GOT3 (cell line): ENCODE measurements at places on chromosomes 2 and 18.

GRCh38 chr2:103959174-103960128 lies 894.5 kb upstream of the POU3F3 start:
- no peak for DNase-seq

DNA sequence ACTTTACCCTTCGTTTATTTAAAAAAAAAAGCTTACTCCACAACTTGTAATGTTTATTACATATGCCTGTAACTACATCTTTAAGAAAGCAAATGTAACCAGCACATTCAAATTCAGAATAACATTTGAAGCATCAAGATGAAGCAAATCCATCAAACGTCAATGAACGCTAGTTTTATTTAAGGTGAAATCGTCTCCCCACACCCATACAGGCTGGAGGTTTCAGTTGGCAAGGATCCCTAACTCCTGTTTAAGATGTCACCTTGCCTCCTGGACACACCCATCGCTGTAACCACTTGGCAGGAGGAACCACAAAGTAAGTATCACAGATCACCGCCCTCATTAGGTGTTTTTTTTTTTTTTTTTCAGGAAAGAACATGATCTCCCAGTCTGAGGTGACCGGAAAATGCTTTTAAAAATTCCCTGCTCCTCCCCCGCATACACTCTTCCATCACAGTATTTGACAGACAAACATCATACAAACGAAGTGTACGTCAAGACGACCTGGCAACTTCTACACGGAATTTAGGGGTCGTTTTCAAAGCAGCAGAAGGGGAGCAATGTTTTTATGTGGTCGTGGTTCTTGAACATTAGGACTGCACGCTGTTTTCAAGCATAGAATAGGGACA lies 19.7 kb upstream of the STPG4 start:
- DNase-seq = no peak

DNA sequence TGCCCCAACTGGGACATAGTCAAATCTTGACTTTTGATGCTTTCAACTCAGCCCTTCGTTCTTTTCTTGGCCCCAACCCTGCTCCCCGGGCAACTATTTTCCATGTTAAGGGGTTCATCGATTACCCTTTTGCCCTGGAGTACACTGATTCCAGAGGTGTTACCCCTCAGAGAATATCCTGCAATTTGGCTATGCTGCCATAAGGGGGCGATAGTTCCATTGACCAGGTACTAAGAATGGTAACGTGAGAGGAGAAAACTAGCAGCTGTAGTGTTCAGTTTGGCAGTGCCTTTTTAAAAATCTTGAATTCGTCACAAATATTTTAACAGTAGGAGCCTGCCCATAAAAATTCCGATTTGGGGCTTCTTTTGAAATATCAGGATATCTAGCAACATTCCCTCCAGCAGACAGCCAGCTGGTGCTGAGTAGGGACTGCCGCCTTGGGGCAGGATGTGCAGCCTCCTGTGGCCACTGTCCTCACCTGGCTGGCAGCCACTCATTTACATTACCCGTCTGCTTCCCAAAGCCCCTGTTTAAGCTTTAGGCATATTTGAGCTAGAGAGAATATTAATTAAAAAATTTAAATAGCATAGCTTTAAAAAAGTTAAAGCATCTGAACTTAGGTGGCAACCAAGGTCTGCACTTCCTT lies 146.3 kb upstream of the SKOR2 start:
- DNase-seq = no peak

GRCh38 chr2:181112916-181113315 lies 132.5 kb downstream of the UBE2E3 start:
- DNase-seq = no peak

DNA sequence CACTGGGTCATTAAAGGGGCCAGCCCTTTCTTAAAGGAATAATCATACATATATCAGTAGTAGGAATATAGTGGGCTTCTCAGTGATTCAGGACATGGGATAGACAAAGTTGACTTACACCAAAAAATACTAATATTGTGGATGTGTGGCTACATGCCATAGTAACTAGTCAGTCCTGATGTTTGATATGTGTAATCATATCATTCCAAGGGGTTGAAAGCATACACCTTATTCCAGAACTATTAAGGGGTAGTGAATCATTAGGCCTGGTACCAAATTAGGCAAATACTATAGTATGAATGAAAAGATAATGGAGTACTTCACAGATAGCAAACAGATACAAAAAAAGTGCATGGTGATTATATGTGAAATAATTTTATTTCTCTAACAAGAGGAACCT lies 814.9 kb upstream of the NRXN1 start:
- DNase-seq = no peak

GRCh38 chr2:241788135-241788534 lies 11.5 kb downstream of the GAL3ST2 start:
- DNase-seq = no peak

GRCh38 chr2:73070643-73071359 lies 711 bp downstream of the SFXN5 start:
- DNase-seq = peak; percentile 40

- DNase-seq = no peak
These were observed 2.2 kb upstream of the CASP8 start for GRCh38 chr2:201257956-201258665.

- no peak for DNase-seq
These were observed 28.6 kb downstream of the EPG5 start for GRCh38 chr18:45938488-45938935.

DNA sequence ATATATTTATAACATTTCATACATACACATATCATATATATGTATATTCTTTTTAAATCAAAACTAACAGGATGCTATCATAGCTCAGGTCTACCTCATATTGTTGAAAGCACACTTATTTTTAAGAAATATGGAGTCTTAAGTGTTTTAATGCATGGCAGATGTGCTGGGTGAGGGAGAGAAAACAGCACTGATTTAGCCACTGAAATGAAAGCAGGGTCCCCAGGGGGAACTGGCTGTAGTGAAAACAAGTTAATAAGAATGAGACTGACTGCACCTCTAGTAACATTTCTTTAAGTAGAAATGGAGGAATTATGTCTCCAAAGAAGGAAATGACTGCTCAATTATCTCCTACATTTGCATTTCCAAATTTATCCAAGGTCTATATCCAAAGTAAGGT lies 857.8 kb downstream of the DCDC2C start:
- DNase-seq = no peak

DNA sequence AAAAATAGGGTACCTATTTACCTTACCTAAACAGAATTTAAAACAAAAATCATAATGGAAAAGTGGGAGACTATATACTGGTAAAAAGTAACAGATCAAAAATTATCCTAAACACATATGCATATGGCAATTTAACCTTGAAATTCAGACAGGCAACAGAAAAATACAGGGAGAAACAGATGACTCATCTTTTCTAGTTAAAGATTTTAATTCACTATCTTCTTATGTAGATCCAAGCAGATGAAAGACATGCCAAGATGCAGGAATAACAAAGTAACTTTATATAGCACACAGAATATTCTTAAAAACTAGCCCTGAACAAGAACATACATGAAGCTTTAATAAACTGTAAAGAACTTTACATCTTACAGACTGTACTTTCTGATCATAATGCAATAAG lies 30.9 kb downstream of the PRPF40A start:
- no peak for DNase-seq

DNA sequence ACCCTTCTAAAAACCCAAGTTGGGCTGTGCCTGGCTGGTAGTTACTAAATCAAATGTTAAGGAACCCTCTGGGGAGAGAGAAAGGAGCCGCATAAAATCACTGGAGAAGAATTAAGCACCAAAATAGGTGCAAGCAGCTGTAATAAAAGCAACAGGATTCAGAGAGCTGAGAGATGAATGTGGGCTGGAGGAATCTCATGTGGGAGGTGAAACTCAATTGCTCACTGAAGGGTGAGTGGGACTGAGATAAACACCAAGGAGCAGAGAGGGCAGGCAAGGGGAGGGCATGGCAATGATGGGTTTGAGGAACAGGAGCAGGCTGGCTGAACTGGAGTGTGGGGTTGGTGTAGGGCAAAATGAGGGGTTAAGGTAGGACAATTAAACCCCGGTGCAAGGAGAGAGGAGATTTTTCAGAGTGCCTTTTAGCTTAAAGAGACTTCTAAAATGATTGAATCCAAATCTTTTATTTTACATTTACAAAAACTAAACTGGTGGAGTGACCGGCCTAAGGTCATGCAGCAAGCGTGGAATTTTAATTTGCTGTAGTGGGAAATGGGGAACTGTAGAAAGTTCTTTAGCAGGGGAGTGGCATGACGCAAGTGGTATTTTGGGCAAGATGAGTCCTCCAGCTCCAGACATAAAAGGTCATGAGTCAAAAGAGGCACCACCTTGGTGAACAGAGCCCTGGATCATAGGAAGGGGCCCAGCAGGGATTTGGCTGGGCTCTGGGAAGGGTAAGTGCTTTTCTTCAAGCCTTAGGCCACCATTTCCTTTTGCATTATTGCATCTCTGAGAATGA lies 10.5 kb downstream of the PLB1 start:
- no peak for DNase-seq

DNA sequence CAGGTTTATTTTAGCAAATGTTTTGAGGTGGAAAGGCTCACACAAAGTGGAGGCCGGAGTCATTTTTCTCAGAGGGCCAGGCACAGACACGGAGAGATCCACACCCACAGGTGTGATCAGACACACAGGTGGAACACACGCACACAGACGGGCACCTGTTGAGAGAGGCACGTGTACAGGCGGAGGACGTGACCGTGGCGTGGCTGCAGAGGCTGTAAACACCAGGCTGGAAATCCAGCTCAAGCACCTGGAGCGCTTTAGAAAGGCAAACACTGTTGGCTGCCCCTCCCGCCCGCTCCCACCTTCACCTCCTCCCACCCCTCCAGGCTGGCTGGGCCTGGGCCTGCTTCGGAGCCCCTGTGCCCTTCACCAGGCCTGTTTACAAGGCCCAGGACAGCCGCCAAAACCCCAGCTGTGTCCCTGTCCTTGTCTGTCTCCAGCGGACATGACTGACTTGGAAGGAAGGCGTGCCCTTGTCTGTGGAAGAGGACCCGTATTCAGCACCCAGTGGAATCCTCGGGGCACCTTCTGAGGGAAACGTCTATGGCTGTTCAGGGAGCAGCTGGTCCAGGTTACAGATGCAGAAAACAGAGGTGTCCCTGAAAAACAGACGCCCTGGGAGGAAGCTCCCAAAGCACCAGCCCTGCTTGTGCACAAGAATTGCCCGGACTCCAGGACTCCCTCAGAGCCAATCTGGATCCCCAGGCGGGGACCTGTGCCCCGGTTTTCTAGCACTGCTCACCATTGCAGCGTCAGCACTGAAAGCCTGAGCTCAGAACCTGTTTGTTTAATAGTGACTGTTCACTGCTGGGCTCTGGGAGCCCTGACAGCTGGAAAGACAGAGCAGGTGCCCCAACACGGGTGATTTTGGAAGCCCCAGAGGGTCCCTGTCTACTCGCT lies 134.3 kb upstream of the HAAO start:
- no peak for DNase-seq

GRCh38 chr18:40215979-40216378 lies 1739.1 kb upstream of the PIK3C3 start:
- DNase-seq = no peak

DNA sequence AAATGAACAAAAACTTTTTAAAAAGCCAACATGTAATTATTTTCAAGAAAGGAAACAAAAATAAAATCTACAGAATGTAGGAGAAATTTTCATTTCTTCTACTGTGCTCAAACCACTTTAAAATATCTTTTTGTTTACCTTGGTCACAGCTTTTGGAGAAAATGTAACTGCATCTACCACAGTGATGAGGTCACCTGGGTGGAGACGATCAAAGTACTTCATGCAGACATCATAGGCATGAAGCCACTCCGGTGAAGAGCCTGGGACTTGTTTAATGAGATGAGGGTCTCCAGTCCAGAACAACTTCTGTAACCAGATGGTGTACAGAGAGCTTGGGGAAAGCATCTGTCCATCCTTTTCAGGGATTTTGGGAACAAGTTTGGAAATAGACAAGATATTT lies 285.8 kb downstream of the NBAS start:
- DNase-seq = no peak

GRCh38 chr2:158486970-158487325 lies 30.2 kb downstream of the PKP4 start:
- DNase-seq = no peak

DNA sequence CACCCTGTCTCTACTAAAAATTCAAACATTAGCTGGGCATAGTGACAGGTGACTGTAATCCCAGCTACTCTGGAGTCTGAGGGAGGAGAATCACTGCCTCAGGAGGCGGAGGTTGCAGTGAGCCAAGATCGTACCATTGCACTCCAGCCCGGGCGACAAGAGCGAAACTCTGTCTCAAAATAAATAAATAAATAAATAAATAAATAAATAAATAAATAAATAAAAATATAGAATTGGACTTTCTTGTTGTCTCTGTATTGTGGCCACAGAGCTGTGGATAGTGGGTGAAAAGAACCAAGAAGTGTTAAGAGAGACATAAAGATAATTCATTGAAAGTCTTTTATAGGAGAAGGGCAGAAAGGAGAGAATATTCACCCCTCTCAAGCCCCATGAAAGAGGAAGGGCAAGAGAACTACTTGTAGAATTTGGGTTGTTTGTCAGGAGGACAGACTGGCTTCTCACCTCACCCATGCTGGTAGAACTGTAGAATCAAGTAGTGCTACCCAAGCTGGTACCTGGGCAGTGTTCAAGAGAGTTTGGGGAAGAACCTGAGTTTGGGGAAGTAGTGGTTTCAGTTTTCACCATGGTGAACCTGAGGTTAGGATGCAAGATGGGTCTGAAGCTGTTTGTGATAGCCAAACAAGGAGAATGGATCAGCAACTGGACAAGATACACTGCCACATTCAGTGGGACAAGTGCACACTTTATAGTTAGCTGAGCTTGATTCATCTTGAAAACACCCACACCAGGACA lies 256.5 kb downstream of the CD226 start:
- DNase-seq = no peak

- DNase-seq = no peak
These were observed 145.4 kb upstream of the RIOK3 start for GRCh38 chr18:23307567-23308295.

GRCh38 chr2:50469784-50470183 lies 562.1 kb downstream of the NRXN1 start:
- no peak for DNase-seq

GRCh38 chr18:57670046-57670445 lies 48.4 kb upstream of the NARS1 start:
- no peak for DNase-seq

DNA sequence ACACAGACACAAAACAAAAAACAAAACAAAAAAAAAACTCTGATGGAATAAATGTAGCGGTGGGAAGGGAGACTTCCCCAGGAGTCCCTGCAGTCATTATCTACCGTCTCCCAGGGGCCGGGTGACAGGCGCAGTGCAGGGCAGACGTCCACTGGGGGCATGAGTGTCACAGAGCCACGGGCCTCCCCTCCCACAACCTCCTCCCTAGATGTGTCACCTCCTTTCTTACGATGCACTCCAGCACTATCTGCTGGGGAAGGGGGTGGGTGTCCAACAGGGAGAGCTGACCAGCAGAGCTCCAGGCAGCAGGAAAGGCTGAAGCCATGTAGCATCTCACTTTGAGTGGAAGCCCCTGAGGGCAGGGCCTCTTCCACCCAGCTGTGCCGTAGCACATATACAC lies 84.5 kb downstream of the LONRF2 start:
- DNase-seq = no peak

DNA sequence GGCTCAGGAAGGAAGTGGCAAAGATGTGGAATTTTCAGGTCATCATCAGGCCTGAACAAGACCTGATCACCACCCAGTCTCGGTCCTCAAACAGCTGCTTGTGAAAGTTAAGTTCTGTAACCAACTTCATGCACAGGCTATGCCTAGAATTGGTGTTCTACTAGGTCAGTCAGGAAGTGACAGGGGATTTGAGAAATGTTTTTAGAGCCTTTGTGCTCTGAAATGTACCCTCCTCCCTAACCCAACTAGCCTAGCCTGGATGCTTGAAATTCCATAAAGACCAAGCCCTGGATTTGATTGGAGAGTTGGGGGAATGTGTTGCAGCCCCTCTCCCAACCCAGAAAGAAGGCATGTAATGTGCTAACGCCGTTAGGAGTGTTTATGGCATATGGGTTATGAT lies 63.3 kb downstream of the TGOLN2 start:
- DNase-seq = no peak
